Cerebellum (tissue), 4 donors: ENCODE measurements at places on chromosomes 3 and 15.
A peak's percentile ranks its signal among the peaks of the same experiment; 100 is the strongest.

DNA sequence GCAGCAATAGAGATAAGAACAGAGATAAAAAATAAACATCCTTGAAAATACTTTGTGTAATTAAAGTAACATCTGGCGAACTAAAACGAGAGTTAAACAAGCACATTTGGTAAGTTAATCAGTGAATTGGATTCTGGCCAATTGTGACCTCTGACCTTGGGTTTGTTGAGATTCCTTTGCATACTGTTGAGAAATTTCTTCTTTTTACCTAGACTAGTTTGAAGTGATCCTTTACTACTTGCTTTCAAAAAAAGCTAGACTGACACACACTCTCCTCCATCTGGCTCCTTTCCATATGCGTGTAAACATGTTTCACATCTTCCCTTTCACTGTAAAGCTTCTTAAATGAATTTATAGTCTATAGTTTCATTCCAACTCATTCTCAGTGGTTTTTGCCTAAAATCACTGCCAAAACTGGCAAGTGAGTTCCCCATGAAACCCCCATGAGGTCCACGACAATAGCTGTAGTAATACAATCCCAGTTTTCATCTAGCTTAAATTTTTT, 17.3 kb upstream of the GBE1 start:
- DNase-seq = no peak

GRCh38 chr15:87633525-87633924, 623.0 kb downstream of the NTRK3 start:
- no peak for DNase-seq

- DNase-seq = no peak
These were observed 39.9 kb downstream of the LRCH3 start for GRCh38 chr3:197830967-197831313.

DNA sequence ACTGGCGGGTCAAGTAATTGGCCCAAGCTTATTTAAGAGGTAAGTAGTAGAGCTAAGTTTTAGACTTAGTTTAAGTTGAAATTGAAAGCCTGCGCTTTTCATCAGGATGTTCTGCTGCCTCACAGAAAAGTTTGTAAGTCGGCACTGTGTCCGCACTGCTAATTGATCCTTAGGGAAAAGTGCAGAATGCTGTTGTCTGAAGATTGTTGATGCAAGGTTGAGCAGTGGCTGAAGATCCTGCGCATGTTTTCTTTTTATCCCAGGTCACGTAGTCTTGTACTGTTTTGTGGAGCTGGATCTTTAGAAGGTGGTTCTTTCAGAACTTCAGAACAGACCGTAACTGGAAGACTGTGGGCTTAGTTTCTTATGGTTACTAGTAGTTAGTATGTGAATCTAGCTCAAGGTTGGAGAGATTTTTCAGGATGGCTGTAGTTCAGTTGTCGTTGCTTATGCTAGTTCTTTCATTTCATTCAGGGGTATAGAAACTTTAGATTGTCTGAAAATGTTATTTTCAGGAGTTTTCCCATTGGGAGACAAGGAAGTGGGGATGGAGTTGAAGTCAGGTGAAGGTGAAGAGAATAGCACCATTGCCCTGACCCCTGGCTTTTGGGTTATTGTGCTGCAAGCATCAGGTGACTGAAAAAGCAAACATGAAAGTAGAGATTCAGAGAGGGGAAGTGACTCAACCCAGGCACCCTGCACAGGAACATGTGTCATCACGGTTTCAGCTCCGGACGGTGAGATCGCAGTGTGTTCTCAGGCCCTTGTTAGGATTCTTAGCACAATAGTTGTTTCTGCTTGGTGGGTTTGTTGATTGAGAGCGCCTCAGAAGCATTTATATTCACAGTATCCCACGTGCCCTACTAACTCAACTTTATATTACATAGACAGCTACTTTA, 32.8 kb downstream of the AKAP13 start:
- DNase-seq = no peak

DNA sequence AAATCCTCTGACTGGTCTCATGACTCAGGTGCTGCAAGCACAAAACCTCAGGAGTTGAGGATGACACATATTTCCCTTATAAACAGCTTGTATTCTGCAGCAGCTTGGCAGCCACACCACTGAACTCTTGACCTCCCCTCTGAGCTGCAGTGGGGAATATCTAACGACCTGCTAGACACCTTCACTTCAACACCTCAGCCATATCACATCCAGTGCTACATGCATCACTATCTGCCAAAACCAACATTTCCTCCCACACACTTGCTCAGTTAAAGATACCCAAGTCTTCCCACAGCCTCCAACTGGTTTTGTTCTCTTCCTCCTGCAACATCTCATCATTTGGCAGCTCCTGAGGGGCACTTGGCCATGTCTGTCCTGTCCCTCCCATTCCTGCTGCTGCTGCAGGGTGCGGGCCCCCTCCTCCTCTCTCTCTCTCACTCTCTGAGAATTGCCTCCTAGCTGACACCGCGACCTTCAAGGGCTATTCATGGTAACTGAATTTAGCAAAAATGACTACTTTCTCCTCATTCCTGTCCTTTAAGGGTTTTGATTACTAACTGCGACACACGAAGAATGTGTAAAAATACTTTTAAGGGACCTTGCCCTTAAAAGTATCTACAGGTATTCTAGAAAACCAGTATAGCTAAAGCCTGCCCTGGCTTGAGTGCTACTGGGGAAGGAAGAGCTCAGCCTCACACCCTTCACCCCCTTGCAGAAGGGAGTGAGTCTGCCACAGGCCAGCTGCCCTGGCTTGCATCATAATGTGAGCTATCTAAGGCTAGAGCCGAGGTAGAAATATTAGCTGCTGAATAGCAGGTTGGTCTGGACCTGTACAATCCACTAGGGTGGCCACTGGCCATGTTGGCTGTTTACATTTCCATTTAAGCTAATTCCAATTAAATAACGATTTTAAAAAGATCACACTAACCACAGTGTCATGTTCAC, 5.0 kb upstream of the CCR9 start:
- DNase-seq = no peak

GRCh38 chr15:35321926-35322325, 224.0 kb downstream of the DPH6 start:
- no peak for DNase-seq

DNA sequence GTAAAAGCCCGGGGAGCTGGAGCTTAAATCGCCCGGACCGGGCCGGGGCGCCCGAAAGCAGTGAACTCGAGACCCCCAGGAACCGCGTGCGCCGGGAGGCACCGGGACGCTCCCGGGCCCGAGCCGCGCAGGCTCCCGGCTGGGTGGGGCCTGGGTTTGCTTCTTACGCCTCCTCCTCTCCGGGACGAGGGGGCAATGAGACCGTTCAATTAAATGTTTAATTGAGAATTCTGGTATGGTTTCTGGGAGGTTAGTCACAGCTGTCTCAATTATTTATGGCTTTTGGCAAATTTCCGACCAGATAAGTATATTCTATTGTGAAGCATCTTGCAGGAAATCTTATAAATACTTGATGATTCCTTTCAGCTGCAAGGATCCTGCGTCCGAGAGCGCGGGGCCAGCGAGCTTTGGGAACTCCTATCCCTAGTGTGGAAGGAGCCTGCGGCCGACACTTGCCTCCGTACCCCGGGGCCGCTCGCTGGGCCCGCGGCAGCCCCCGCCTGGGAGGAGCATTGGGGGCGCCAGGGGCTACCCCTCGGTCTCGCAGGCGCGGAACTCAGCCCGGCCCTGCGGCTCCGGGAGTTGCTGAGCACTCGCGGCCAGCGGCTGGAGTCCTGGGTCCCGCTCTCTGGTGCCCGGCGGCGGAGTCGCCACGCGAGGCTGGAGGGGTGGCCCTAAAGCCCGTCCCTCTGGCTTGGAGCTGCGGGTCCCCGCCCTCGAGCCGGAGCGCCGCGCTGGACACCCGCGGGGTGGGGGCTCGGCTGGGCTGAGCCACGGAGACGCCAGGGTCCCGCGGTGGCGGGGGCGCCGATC, 10.3 kb downstream of the ISL2 start:
- no peak for DNase-seq

DNA sequence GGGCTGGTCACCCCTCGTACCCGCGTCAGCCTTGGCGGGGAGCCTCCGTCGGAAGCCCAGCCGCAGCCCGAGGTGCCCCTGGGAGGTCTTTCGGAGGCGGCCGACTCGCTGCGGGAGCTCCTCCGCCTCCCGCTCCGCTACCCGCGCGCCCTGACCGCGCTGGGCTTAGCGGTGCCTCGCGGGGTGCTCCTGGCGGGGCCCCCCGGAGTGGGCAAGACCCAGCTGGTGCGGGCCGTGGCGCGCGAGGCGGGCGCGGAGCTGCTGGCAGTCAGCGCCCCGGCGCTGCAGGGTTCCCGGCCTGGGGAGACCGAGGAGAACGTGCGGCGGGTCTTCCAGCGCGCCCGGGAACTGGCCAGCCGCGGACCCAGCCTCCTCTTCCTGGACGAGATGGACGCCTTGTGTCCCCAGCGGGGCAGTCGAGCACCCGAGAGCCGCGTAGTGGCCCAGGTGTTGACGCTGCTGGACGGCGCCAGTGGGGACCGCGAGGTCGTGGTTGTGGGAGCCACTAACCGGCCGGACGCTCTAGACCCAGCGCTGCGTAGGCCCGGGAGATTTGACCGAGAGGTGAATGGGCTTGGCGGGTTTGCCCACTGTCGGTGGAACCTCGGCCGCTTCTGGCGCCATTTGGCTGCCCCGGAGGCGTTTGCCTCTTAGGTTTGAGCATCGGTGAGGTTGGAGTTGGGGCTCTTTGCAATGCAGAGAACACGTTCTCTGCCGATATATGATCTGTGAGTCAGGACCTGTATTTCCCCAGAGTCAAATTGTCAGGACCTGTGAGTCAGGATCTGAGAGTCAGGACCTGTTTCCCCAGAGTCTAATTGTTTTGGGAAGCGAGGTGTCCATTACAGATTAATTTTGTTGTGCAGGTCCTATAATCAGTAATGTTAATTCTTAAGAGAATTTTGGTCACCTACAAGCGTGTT, 24.9 kb upstream of the GATM start:
- no peak for DNase-seq

- DNase-seq = peak; percentile 46
These were observed 640 bp downstream of the MB21D2 start for GRCh38 chr3:192917028-192917403.

- DNase-seq = no peak
These were observed 36.6 kb downstream of the FAN1 start for GRCh38 chr15:30940359-30940758.

- DNase-seq = no peak
These were observed 61.5 kb downstream of the PRICKLE2 start for GRCh38 chr3:64163755-64164148.

- DNase-seq = no peak
These were observed 12.0 kb upstream of the NMNAT3 start for GRCh38 chr3:139689708-139690228.

DNA sequence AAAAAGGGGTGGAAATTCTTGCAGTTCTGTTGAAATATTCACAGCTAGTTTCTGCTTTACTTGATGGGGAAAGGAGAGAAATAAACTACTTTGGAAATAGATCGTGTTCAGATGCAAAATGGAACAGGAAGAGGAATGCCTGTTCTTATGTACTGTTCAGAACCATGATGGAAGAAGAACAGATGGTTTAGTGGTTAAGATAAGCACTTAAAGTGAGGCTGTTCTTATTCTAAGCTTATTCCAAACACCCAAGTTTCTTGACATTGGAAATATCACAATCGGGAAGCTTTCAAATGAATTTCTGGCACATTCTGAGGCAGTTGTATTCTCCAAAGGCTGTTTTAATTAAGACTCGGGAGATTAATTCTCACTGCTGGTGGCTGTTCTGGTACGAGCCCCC, 228.5 kb downstream of the LSAMP start:
- no peak for DNase-seq

GRCh38 chr15:58594898-58595297, 154.6 kb downstream of the ADAM10 start:
- no peak for DNase-seq

DNA sequence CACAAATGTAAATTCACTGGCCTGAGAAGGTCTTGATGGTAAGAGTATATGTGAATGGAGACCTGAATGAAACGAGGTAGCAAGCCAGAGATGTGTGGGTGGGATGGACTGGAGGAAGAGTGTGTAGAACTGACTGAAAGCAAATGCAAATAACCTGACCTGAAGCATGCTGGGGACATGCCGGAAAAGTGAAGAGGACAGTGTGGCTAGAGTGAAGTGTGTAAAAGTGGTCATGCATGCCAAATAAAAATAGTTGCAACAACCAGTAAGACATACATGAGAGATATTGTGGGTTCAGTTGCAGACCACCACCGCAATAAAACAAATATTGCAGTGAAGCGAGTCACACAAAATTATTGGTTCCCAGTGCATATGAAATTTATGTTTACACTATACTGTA, 82.3 kb downstream of the LPP start:
- no peak for DNase-seq

DNA sequence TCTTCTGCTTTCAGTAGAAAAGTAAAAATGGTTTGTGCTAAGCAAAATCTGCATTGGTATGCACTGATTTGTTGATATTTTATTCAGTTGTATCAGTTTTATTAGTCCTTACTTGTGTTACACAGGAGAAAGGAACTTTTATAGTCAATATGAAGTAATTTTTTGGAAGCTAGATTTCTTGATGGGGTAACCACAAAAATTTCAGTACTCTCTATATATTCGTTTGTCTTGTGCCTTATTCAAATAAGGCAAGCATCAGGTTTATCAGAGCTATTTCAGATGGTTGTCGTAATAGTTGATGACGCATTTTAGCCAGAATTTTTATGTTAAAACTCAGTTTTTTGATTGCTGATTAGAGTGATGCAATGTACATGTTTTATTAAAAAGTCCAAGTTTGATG, 50.7 kb upstream of the NIPA1 start:
- no peak for DNase-seq

GRCh38 chr3:197308591-197308990, 10.2 kb upstream of the DLG1 start:
- no peak for DNase-seq

DNA sequence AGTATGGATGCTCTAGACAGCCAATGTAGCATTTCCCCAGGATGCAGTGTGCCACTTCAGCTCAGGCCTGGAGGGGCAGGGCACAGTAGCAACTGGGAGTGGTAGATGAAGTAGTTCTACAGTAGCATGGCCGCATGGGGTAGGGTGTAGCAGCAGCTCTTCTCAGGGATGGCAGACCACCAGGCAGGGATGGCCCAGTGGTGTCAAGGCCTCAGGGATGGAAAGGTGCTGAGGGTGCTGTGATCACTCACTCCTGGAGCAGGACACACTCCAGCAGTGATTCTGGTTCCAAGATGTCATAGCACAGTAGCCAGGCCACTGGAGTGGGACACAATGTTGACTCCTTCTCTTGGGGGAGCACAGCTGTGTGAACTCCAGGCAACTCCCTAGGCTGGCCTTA, 210.9 kb upstream of the LYSMD4 start:
- DNase-seq = no peak

- DNase-seq = no peak
These were observed 13.2 kb downstream of the PRR23E start for GRCh38 chr3:127206154-127206553.

GRCh38 chr3:152865668-152866245, 30.8 kb downstream of the P2RY1 start:
- no peak for DNase-seq
